ENCODE measurements at places on chromosomes 7 and 10.

- no peaks in the 10 kb centered on the region for H3K4me1 ChIP-seq
- DNase-seq = no peak
- no peak overlapping the region for H3K4me3 ChIP-seq
- peaks cover 35% of the 10 kb centered on the region for H3K27me3 ChIP-seq
- H3K36me3 ChIP-seq = peaks cover 4% of the 10 kb centered on the region
Observed at GRCh38 chr10:78831461-78831860, 237.3 kb upstream of the ZMIZ1 start.

DNA sequence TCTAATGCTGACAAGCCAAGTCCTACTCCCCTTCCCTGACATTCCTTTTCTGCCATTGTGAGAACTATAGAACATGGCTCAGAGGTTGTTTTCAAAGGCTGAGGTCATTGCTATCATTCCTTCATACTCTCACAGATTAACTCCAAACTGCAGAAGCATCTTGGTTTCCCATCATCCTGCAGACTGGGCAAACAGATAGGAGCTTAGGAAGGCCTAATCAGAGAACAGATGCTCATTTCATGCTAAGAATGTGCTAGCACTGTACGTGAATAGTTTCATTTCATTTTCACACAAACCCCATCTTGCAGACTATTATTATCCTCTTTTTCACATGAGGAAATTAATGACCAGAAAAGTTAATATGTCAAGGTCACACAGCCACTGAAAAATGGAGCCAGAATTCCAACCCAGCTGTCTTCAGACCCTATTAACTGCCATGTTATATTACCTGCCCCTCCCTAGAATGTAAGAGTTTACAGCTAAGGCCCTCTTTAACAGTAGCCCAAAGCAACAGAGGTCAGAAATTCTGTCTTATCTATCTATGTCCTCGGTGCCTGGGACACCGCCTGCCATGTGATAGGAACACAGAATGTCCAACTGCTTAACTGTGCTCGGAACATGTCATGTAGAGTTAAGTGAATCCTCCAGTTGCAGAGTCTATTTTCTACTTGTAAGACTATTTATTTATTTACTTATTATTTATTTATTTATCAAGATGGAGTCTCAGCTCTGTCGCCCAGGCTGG is 2.9 kb upstream of the LCOR start:
- no peaks in the 10 kb centered on the region for H3K27me3 ChIP-seq
- no peaks in the 10 kb centered on the region for H3K36me3 ChIP-seq
- no peak overlapping the region for H3K4me3 ChIP-seq
- no peak for DNase-seq

DNA sequence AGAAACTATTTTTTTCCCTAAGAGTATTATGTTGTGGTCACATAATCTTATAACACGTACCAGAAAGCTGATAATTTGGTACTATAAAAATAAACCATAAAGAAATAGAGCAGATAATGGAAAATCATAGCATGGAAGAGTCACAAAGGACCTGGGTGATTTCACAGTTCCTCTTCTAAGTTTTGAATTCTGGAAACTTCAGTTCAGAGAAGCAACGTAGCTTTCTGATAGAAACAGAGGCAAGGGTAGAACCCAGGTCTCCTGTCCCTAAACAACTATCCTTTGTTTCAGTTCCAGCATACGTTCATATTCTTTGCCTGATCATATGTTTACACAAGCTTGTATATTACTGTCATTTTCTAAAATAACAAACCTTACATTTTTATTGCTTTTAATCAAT is 47.9 kb downstream of the MRC1 start:
- no peak overlapping the region for H3K4me3 ChIP-seq
- H3K27me3 ChIP-seq = peaks cover 1% of the 10 kb centered on the region
- no peaks in the 10 kb centered on the region for H3K36me3 ChIP-seq
- no peak overlapping the region for H3K27ac ChIP-seq
- DNase-seq = no peak

GRCh38 chr10:111344804-111345203 is 268.0 kb downstream of the ADRA2A start:
- no peaks in the 10 kb centered on the region for H3K27me3 ChIP-seq
- no peak for DNase-seq
- H3K4me3 ChIP-seq = no peak overlapping the region

- no peak for DNase-seq
- H3K4me1 ChIP-seq = no peaks in the 10 kb centered on the region
- H3K27me3 ChIP-seq = no peaks in the 10 kb centered on the region
- no peak overlapping the region for H3K4me3 ChIP-seq
Observed at GRCh38 chr7:52863652-52864051, 171.8 kb upstream of the POM121L12 start.

DNA sequence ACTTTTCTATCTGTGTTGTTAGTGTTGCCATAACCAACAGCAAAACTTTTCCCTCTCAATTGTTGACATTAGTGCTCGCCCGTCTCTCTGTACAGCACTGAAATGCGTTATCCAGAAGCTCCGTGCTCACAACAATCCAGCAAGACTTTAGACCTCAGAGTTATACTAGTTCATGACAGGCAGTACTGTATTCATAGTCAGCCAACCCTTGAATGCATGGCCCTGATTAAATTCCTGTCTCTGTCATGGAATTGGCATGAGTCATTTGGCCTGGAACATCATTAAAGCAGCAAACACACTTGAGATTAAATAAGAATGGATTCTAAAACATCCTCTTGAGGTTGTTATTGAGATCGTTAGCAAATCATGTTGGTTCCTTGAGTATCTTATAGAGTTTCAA is 405.5 kb upstream of the C7orf33 start:
- no peaks in the 10 kb centered on the region for H3K36me3 ChIP-seq
- H3K4me3 ChIP-seq = no peak overlapping the region

All from naive thymus-derived CD8-positive, alpha-beta T cell (primary cell).